ENCODE measurements at places on chromosomes 16 and 17.

- DNase-seq, result no peak
Observed at GRCh38 chr17:10019941-10020451, 114.9 kb upstream of the RCVRN start.

DNA sequence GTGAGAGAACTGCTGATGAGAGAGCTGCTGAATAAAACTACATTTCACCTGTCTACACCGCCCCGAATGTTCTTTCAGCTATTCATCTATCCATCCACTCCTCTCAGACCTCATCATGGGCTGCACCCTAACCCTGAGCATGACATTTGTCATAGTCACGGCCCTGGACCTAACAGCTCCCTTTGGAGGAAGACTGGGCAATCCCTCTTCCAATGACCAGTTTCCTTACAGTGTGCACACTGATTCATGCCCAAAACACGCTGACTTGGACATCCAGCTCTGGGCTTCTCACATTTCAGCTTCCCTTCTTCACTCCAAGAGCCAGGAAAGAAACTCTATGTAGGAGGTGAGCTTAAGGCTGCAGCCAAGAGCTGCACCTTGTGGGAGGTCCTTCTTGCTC lies 41.8 kb upstream of the ARL4D start:
- no peak for DNase-seq

DNA sequence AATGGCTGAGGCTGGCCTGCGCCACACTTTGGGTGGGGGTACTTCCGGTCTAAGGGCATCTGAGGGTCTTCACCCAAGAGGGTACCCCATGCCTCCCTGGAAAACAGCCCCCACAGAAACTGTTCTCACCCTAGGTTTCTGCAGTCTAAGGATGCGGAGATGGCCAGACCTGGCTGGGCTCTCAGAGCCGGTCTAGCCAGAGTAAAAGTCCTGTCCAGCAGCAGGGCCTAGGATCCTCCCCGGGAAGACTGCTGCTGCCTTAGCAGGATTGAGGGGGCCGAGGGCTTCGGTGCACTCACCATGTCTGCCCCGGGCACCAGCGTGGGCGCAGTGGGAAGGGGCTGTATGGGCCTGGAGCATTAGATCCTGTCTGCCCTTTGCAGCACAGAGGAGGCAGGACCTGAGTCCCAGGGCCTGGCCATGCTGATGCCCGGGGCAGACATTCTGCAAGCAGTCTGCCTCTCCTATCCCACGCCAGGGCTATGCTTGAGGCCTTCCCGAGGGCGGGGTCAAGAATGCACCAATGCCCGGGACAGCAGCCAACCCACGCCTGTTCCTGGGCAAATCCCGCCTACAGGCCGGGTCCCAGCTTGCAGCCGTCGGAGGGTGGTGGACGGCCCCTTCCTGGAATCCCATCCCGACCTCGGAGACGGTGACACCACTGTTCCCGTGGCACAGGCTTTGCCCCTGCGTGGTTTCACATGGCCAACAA lies 54.7 kb downstream of the CBFA2T3 start:
- DNase-seq, result peak; percentile 19

DNA sequence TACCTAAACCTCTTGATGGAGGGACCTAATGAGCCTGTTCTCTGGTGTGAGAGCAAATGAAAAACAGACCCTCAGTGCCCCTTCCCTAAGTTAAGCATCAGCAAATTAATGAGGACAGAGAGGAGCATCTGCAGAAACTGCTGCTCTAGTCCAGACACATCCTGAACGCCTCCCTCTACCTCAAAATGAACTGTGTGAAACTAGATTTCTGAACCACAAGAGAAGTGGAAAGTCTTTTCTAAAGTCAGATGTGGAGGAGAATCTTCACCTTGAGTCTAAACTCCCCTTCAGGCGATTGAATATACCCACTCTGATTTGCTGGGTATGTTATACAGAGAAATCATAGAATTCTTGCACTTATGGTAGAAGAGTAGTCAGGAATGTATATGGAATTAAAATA lies 104.4 kb upstream of the AMZ2 start:
- no peak for DNase-seq

DNA sequence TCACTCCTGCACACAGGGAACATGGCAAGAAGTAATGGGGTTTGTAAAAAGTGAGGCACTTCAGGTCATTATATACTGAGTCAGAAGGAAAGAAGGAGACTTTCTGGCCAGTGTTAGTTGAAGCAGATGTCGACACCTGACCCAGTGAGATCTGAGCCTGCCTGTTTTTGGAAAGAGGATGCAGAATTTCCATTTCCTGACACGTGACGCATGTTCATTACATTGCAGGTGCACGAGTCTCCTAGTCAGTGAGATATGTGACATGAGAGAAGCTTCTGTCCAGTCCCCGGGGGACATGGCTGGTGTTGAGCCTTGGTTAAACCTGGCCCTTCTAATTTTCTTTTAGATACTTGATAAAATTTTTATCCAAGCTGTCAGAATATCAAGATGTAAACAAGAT lies 62.3 kb downstream of the ELAC2 start:
- no peak for DNase-seq

- DNase-seq, result peak; percentile 57
Observed at GRCh38 chr17:38604479-38605403, 1.0 kb downstream of the SRCIN1 start.

- DNase-seq, result no peak
Observed at GRCh38 chr16:59113004-59113670, 379.0 kb upstream of the GOT2 start.

DNA sequence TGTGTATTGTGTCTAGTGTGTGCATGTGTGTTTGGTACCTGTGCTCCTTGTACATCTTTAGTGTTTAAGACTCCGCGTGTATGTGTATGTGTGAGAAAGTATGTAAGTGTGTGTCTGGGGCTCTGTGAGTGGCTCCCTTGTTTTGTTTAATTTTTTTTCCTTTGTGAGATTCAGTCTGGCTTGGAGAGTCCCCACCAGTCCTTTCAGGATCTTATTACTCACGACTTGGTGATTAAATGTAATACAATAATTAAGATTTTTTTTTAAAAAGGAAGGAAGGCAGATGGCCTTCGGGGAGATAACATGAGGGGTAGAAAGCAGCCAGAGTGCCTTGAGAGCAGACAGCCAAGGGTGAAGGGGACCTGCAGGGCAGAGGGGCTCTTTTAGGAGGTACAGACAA lies 33.9 kb downstream of the FZD2 start:
- no peak for DNase-seq

DNA sequence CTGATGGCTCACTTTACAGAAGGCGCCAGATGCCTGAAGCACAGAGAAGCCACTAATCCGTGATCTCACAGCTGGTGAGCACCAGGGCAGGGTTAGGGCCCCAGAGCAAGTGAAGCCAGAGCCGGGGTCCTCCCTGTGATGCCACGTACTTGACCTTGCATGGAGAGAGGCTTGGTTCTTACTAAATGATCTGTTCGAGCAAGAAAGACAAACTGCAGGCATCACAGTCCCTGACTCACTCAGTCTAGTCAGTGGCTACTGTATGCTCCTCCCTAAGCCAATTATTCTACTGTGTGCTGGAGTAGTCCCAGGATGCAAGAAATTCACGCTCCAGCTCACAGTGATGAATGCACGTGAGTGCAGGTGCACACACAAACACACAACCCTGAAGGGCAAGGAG lies 55.4 kb downstream of the SDK2 start:
- no peak for DNase-seq

- DNase-seq, result peak; percentile 44
Observed at GRCh38 chr16:56824331-56824730, 40.7 kb upstream of the SLC12A3 start.

- DNase-seq, result peak; percentile 75
Observed at GRCh38 chr16:9755081-9755480, 427.1 kb downstream of the GRIN2A start.

GRCh38 chr17:29977836-29978235 lies 36.4 kb downstream of the EFCAB5 start:
- no peak for DNase-seq

DNA sequence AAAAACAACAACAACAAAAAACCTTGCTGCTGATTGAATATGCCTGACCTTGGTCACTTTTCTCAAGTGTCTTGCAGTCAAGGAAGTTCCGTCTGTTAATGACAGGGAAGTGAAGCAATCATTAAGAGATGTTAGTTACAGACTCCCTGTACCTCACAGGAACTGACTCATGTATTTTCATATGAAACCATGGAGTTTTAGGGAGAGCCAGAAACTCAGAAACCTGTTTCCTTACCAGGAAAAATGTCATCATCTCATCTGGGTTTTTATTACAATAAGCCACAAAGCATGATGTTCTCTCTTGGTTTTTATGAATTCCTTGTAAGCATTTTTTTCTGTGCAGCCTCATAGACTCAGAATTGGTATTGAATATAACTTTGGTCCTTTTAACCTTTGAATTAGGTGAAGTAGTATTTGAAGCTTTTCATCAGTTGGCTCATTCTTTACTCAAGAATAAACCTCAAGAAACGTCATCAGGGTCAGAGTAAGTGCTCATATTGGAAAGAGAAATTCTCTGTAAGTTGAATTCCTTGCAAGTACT lies 10.3 kb downstream of the LYRM1 start:
- no peak for DNase-seq

DNA sequence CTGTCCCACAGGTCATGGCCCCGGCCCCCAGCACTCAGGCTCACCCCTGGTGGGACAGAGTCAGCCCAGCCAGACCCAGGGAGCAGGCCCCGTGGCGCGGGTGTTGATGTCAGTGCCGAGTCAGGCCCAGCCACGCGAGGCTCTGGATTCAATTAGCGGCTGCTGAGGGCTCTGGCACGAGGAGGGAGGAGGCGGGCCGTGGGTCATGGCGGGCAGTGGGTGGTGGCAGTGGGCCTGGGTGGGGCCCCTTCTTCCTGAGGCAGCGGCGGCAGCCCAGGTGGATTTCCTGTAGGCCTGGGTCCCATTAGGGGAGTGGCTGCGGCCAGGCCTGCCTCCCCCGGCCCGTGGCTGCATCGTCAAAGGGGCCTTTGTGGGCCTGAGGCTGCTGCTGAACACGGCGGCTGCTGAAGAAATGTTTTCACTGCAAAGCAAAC lies 12.9 kb downstream of the VASN start:
- no peak for DNase-seq

- no peak for DNase-seq
Observed at GRCh38 chr17:77865112-77865611, 93.3 kb upstream of the TNRC6C start.

- DNase-seq, result no peak
Observed at GRCh38 chr16:7420079-7420478, 87.4 kb downstream of the RBFOX1 start.

GRCh38 chr16:89064606-89065457 lies 28.8 kb upstream of the ACSF3 start:
- no peak for DNase-seq

DNA sequence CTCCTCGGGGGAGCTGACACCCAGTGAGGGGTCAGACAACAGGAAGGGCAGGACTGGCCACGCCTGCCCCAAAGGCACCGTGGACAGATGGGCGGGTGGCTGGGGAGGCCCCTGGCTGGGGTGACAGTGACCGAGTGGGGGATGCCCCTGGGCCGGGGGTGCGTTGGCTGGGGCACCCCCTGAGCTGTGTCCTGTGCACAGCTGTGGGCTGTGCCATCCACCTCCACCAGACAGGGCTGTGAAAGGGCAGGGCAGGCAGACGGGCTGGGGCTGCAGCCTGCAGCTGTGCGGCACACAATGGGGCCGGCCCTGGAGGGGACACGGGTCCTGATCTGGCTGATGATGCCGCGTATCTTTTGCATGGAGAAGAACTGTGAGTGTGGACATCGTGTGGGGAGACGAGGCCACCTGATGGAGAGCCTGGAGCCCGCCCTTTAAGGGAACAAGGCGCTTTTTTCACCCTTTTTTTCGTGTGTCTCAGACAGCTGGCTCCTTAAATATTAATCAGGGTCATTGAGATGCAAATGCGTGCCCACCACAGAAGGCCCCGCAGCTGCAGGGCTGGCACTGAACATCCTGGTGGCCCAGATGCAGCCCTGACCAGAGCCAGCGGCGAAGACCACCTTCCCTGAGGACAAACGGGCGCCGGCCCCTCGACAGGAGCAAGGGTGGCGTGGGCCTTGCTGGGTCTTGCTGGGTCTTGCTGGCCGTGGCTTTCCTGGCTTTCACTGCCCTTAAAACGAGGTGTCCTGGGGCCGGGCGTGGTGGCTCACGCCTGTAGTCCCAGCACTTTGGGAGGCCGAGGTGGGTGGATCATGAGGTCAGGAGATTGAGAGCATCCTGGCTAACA lies 42.4 kb upstream of the GNG13 start:
- no peak for DNase-seq

DNA sequence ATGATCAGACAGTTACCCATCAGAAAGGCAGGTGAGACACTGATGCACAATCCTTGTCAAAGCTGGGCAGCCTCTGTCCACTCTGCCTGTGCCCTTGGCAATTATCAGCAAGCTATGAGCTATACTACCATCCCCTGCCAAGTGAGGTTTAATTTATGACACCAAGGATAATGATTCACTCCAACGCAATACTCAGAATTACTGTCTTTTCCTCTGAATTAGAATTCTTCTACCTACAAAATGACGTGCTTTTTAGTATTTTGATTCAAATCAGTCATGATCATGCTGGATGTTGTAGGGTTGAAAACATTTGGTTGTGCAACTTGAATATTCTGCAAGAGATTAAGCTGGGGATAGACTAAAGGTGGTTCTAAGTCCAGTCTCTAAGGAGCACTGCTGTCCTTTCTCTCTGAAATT lies 116.8 kb upstream of the SOX9 start:
- DNase-seq, result no peak

DNA sequence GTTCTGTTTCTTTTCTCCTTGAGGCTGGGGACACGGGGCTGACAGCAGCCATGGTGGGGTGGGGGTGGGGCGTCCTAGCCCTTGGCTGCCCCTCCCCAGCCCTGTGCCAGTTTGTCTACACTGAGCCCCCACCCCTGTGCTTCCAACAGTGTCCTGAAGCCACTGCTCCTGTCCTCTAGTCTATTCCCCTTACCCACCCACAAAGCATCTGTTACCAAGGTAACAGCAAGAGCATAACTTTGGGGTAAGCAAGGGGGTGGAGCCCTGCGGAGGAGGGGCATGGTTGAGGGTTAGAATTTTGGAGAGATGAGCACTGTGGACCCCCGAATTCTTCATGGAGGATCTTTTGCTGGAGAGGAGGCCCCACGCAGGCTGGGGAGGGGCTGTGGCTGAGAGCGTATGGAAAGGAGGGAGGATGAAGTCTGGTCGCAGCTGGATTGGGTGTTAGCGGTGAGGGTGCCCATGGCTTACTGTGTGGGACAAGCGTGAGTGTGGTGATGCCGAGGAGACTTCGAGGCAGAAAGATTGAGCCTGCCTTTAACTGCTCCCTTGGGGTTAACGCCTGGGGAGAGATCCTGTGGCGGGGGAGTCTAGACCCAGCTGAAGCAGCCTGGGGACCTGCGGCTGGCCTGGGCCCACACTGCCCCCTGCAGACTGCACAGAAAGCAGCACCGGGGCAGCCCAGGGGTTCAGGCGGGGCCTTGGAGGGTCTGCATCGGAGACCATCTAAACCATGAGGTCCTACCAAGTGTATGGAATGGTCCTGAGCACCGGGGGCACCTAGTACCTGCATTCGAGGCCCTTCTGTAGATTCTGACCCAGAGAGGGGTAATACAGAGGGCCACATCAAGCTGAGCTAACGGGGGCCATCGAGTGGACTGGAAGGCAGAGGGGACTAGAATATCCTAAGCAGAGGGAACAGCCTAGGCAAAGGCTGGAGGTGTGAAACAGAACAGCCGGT lies 6.1 kb upstream of the STAC2 start:
- peak; percentile 70 for DNase-seq

- DNase-seq, result no peak
Observed at GRCh38 chr17:50214976-50215760, 13.7 kb upstream of the COL1A1 start.

GRCh38 chr17:5628262-5628661 lies 44.0 kb upstream of the NLRP1 start:
- no peak for DNase-seq

All from mesendoderm (in vitro differentiated cells).